ENCODE measurements at places on chromosomes 11 and 22. TPM values are rescaled to one million over a fixed set of nuclear protein-coding genes. Genes with fewer than 3 reads are reported as not detected.
A peak's percentile ranks its signal among the peaks of the same experiment; 100 is the strongest.

The BID gene
- 72.4 TPM for total RNA-seq

The FBLN1 gene
- 58.8 TPM for total RNA-seq

DNA sequence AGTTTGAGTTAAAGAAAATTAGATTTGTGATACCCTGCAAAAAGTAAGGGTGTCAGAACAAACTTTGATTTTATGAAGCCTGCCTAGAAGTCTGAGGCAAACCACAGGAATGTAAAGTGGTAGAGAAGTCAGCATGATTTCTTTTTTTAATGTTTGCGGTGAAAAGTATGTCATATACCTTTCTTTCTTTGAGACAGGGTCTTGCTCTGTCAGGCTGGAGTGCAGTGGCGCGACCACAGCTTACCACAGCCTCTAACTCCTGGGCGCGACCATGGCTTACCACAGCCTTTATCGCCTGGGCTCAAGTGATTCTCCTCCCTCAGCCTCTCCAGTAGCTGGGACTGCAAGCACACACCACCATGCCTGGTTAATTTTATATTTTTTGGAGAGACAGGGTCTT, 4.7 kb downstream of the API5 start:
- DNase-seq, result peak; percentile 59

DNA sequence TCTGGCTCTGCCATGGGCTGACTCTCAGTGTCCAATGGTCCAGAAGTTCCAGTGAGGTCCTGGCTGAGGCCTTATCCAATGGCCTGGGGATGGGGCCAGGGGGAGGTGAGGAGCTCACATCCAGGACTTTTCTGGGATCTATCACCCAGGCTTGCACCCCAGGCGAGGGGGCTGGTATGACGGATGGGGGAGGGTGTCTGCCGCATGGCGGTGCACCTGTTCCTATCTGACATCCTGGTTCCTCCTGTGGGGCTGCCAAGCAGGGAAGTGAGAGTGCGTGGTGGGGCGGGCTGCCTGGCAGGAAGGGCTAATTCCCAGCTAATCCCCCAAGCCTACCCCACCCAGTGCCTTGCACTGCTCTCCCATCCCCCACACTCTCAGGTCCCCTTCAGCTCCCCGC, 102.1 kb downstream of the NECTIN1 start:
- DNase-seq, result no peak

DNA sequence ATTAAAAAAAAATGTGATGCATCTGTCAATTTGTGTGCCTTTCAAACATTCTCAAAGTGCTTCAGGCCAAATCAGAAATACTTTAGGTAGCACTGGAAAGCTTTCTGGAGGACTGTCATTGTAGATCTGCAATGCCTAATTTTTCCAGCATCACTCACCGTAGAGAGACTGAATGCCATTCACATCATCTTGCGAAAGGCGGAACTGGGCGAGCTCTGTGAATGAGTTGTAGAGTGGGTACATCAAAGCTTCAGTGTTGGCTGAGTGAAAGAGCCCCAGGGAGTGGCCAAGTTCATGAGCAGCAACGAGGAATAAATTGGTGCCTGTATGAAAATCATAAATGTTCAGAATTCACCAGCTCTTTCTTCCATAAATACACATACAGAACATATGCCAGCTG, 4.0 kb downstream of the MMP10 start:
- DNase-seq, result no peak

The HPS5 gene
- 60.3 TPM for total RNA-seq

The OR8D4 gene
- not detected for total RNA-seq

DNA sequence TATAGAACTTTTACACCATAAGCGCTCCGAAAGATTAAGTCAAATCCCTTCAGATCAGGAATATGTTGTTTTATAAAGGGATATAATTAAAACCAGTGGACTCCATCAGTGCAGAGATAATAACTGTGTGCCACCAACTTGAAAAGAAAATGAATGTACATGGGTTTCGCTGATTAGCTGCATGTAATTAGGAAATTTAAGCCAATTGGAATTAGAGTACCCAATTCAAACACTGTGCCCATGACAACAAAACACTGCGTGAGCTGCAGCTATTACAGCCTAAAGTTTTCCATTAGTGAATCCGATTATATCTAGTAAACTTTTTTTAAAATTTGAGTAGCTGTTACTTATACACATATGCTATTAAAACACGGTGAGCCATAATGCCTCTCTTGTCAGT, 392.3 kb upstream of the ARHGAP42 start:
- no peak for DNase-seq

GRCh38 chr22:49417833-49418232, 409.8 kb downstream of the BRD1 start:
- no peak for DNase-seq

- DNase-seq, result no peak
Measured at GRCh38 chr11:72239849-72240460, 4.0 kb downstream of the PHOX2A start.

Measured in A172 (cell line).